A549 (cell line): ENCODE measurements at places on chromosomes 7 and 10.

DNA sequence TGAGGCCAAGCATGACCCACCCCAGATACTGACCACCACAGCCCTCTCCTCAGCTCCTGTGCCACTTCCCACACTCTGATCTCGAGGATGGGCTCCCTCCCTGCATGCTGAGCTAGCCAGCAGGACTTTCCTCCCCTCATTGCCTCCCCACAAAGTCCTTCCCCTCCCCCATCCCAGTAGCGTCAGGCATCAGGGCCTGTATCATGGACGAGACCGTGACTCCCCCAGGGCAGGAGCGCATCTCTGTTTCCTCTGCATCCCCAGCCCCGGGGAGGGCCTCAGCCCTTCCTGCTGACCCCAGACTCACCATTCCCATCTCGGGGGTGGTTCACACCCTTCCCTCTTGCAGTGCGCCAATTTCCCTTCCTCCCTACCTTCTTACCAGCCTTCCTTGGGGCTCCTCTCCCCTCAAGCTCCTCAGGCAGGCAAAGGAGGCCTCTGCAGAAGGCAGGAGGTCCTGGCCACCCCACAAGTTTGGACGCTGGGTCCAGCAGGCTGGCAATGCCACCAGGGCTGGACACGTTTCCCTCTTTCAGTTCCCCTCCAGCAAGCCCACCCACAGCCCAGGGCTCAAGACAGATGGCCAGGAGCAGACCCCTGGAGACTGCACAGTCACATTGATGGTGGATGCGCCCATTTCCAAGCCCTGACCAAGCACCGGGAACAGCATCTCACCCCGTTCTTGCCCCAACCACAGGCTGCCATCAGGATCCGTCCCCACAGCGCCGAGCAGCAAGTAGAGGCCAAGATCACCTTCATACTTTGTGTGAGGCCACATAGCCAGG lies 36.5 kb downstream of the GRID1 start:
- no peak for DNase-seq

DNA sequence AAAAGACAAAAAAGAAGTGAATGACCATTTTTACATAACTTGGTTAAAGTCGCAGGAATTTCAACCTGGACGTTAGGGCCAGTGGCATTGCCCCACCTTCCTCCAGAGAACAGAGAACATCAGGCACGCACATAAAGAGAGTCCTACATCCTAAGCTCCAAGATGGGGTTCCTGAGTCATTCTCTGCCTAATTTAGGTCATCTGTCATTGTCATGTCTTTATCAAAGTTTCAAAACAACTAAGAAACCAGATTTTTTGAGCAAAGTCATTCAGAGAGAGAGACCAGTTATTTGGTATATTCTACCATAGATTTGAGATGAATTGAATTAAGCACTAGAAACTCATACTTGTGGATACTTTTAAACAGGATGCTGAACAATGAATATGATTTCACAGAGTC lies 241.7 kb downstream of the CALN1 start:
- DNase-seq = no peak

GRCh38 chr7:67788669-67789068 lies 792.0 kb downstream of the TYW1 start:
- no peak for DNase-seq

DNA sequence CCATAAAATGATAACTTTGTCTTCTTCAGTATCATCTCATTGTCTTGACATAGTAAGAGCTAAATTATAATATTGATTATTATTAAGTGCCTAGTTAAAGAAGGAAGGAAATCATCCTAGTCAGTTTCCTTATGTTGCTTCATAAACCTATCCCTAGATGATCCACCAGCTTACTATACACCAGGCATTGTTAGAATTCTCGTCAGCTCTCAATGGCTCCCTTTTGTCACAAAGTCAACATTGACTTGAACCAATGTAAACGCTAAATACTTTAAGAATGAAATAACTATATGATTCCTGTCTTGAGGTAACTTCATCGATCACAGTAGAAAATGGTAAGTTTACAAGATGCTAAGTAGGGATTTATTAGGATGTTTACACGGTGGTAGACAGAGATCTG lies 1162.9 kb downstream of the CNTNAP2 start:
- DNase-seq = no peak

DNA sequence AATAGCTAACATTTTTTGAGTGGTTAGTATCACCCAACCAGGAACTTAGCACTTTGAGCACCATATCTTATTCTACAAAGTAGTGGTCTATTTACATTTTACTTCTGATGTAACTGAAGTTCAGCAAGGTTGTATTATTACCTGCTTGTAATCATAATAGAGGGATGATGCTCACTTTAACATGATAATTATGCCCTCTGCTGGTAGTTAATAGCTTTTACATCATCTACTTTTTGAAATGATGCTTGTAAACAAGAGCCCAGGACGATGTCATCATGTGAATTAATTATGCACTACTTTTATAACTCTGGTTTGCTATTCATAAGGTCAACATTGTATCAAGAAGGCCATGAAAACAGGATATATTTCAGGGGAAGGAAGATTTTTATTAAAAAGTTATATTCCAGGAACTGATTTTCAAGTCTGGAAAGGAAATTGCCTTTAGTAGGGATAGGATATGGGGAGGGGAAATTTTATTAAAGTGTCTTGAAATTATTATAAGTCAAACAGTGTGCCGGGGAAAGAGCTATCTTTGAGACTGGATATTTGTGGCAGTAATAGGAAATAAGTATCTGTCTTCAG lies 80.3 kb upstream of the SCIN start:
- peak; percentile 33 for DNase-seq

DNA sequence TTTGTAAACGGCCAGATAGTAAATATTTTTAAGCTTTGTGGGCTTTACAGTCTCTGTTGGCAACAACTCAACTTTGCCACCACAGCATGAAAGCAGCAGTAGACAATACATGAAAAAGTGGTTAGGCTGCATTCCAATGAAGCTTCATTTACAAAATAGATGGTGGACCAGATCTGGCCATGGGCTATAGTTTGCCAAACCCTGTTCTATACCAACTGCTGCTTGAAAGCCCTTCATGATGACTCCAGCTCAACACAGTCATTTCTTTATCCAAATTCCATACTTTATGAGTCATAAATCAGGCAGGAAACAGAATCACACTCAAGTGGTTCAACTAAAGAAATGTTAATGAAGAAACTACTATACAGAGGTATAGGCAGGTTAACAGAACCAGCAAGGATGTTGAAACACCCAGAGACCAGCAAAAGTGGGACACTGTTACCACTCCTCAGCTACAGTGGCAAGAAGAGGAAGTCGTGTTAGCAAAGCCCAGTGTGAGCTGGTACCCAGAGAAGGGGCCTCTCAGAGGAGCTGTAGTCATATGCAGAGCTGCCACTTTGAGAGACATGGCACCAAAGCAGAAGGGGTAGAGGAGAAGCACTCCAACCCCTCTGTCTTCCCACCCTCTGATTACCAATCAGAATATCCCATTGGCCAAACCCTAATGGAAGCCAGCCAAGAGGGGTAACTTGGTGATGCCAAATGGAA lies 72.5 kb downstream of the PRLHR start:
- DNase-seq = no peak

GRCh38 chr10:5589661-5590511 lies 65.1 kb downstream of the CALML3 start:
- DNase-seq = peak; percentile 57

DNA sequence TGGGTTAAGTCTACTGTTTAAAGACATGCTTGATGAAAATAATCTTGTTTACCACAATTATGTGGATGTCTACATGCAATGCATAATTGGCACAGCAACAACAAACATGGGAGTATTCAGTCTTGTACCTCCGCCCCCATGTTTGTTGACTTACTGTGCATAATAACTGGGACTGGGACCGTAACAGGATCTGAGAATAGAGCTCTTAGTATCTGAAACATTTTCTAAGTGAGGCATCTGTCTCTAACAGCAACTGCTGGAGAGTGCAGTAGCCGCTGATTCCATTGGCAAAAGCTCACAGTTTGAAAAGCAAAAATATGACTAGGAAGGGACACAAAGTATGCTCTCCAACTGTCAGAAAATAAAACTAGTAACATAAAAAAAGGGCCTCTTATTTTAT lies 61.6 kb downstream of the ENO4 start:
- no peak for DNase-seq

DNA sequence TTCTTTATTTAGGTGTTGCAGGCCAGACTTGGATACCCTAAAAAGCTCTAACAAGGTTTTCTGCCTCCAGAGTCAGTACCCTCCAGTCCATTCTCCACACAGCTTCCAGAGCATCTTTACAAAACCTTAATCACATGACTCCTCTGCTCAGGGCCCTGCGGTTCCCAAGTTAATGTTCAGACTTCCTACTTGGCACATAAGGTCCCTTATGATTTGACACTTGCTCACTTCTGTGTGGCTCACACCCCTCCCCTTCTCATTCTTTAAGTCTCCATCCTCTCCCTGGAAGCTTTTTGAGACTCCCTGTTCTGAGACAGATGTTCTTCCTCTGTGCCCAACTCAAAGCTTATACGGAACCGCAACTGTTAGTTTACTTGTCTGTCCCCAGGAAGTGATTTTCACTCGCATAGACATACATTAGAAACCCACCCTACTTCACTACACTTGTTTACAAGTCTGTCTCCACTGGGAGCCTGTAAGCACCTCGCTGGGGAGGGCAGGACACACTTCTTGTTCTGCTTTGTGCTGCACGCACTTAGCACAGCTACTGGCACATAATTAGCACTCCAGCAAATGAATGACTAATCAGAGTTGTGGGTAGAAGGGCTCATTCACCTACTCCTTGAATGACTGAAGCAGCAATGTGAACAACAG lies 154.3 kb upstream of the LAMB4 start:
- no peak for DNase-seq

DNA sequence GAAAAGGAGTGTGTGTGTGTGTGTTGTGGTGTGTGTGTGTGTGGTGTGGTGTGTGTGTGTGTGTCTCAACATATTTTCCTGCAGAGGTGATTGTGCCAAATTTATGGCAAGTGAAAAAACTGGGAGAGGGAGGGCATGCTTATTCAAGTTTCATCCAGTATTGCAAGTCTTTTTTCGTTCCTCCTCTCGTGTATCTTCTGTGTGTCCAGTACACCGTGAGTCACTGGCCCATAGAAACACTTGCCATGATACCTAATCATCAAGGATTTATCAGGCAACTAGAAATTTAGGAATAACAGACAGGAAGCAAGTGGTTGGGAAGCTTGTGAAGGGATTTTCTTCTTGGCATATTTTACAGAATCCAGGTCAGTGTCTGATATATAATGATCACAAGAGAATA lies 820.5 kb downstream of the GATA3 start:
- no peak for DNase-seq

GRCh38 chr10:22648547-22648961 lies 65.8 kb downstream of the PIP4K2A start:
- no peak for DNase-seq

- no peak for DNase-seq
These were observed 204.9 kb upstream of the PTER start for GRCh38 chr10:16231734-16232435.

GRCh38 chr7:65477326-65477725 lies 103.7 kb downstream of the ZNF92 start:
- DNase-seq = peak; percentile 35

- DNase-seq = no peak
These were observed 24.5 kb upstream of the MSRB2 start for GRCh38 chr10:23070913-23071218.

DNA sequence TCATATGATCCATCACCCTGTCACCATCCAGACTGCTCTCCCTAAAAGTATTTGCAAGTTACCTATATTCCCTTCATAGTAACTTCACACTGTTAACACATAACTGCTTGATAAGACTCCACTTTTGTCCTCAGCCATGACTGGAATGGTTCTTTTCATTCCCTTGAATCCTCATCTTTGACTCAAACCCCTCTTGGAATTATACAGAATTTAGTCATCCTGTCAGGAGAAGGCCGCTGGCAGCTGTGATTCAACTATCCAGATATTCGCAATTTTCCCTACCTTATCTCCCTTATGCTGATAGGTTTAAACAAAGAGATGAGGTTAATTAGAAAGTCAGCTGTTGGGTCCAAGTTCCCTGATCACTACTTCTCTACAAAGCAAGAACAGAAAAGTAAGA lies 143.0 kb upstream of the HPS1 start:
- no peak for DNase-seq

GRCh38 chr10:95517536-95518454 lies 43.4 kb downstream of the SORBS1 start:
- DNase-seq = no peak

DNA sequence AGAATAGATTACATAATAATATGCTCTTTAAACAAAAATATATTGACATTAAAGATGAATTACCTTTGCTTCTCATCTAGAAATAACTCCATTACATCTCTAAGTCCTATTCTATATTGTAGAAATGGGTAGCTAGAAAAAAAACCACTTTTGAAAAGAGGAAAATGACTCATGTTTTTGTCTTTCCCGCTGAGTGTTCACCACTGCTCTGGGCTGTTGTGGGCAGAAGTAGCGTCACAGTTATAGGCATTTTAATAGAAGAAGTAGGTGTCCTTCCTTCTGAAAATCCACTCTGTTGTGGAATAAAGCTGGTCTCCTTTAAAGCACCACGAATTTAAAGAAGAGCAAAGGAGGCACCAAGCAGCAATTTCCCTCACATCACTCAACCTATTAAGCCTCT lies 117.6 kb upstream of the NFE2L3 start:
- DNase-seq = no peak

GRCh38 chr10:6786579-6787031 lies 206.5 kb upstream of the PRKCQ start:
- DNase-seq = peak; percentile 54

GRCh38 chr10:93861825-93862224 lies 32.0 kb upstream of the SLC35G1 start:
- DNase-seq = no peak

- no peak for DNase-seq
These were observed 275.9 kb downstream of the EXOC4 start for GRCh38 chr7:133528796-133529195.

DNA sequence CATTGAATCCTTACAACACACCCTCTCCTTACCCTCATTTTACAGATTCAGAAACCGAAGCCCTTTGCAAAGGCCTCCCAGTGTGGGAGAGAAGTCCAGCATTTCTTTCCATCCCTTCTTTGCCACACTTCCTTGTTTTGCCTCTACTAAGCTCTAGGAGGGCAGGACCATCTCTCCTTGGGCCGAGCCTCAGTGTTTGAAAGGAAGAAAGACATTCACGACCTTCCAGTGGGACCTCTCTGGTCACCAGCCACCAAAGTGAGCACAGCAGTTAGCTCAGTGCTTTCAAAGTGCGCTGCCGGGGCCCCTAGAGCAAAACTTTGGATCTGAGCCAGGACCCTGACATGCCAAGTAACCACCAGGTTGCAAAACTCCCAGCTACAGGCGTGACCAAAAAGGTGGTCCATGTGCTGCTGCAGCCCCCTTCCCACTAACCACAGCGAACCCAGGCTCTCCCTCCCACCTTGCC lies 12.4 kb downstream of the CTBP2 start:
- no peak for DNase-seq
